ENCODE measurements at places on chromosomes 5 and 9.

GRCh38 chr5:116444373-116445295 lies 130.0 kb downstream of the SEMA6A start:
- DNase-seq: no peak

DNA sequence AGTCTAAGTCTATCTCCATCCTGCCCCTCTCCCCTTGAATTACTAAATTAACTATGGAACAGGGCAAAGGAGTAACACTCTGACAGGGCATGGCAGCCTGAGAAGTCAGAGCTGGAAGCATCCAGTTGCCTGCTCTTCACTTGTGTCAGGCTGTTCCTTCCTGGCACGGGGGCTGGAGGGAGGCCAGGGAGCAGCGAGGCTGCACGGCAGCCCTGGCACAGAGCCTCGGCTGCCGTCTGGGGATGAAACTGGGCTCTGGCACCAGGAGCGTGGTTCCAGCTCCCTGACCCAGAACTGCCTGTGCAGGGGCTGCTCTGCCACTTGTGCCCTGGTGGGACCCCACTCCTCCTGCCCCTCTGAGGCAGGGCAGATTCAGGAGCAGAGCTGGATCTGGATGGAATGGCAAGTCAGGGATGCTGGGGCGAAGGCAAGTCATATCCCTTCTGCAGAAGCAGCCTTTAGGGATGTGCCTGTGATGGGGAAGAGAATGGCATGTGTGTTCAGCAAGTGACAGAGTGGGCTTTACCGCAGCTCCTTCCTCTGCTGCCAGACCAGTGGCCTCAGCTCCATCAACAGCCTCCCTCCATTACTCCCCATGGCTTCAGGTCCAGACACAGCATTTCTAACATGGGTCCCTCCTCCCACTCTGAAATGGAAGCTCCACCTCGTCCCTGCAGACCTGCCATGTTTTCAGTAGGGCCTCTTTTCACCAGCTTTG lies 42.2 kb upstream of the PDE8B start:
- no peak for DNase-seq

- DNase-seq: no peak
Observed at GRCh38 chr9:121277518-121278295, 9.7 kb downstream of the GSN start.

- DNase-seq: no peak
Observed at GRCh38 chr5:135120951-135121350, 86.9 kb upstream of the PITX1 start.

DNA sequence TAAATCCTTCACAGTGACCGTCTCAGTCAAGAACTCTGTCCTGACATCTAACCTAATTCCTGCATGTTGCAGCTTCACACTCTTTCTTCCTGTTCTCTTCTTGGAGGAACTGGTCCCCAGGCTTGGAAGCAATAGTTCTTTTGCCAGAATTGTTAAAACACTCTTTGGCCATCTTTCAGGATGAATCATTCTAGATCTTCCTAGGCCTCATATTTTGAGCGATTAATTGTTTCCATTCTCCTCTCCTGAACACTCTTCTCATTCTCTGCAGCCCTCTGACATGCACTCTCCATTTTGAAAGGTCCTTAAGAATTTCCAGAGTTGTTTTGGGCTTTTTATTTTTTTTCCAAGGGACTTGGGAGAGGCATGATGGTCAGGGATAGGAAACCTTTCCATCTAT lies 85.8 kb downstream of the FAM114A2 start:
- DNase-seq: no peak

DNA sequence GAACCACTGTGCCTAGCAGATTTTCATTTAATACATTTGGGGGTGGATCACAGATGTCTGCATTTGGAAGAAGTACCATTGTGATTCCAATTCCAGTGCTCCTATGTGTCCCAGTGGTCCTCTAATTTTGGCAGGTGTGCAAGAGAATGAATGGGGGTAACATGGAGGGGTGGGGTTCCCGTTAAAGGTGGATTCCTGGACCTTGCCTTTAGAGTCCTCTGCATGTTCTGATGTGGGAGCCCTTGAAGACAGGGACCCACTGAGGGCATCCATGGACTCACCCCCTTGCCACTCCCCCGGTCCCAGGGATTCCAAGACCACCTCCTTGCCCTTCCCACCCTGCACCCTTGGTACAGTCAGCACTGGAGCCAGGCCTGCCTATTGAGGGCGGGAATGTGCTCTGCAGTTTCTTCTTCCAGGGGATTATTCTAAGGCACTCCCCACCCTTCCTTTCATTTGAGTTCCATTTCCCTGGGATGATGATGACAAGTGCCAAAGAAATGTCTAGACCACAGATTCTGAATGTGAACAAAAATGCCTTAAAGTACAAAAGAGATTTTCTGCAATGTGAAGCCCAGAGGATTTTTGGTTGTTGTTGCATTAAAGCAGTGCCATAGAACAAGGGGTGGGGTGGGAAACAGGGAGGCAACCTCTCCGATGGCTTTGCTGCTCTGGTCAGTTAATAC lies 119.4 kb upstream of the PTCH1 start:
- no peak for DNase-seq

GRCh38 chr9:16309082-16309468 lies 561.4 kb downstream of the BNC2 start:
- no peak for DNase-seq

DNA sequence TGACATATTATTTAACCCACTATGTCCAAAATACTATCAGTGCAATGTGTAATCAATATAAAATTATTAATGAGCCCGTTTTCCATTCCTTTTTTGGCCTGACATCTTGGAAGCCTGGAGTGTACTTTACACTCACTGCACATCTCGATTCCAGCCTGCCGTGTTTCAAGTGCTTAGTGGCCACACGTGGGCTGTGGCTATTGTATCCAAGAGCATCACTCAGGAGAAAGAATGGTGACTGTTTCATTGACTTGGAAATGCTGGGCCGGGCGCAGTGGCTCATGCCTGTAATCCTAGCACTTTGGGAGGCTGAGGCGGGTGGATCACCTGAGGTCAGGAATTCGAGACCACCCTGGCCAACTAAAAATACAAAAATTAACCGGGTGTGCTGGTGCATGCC lies 54.5 kb downstream of the CFAP77 start:
- no peak for DNase-seq

GRCh38 chr5:43309637-43310036 lies 3.6 kb downstream of the HMGCS1 start:
- DNase-seq: no peak

- DNase-seq: no peak
Observed at GRCh38 chr5:142097681-142098080, 10.9 kb upstream of the NDFIP1 start.

DNA sequence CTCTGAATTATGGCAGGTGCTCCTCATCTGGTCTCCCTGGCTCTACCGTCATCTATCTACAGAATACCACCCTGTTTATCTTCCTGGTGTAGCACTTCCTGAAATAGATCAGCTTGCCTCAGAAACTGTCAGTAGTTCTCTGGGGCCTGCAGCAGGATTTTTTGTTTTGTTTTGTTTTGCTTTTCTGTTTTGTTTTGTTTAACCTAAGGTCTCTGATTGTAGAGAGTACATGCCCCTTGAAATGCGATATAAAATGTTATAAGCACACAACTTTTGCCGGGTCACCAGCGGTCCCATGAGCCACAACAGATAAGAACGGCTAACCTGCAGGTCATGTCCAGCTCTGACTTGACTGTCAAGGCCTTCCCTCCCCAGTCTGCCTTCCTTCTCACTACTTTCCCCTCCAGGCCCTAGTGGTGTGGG lies 26.6 kb upstream of the CREBRF start:
- no peak for DNase-seq

- DNase-seq: no peak
Observed at GRCh38 chr5:39946356-39947045, 521.7 kb upstream of the DAB2 start.

DNA sequence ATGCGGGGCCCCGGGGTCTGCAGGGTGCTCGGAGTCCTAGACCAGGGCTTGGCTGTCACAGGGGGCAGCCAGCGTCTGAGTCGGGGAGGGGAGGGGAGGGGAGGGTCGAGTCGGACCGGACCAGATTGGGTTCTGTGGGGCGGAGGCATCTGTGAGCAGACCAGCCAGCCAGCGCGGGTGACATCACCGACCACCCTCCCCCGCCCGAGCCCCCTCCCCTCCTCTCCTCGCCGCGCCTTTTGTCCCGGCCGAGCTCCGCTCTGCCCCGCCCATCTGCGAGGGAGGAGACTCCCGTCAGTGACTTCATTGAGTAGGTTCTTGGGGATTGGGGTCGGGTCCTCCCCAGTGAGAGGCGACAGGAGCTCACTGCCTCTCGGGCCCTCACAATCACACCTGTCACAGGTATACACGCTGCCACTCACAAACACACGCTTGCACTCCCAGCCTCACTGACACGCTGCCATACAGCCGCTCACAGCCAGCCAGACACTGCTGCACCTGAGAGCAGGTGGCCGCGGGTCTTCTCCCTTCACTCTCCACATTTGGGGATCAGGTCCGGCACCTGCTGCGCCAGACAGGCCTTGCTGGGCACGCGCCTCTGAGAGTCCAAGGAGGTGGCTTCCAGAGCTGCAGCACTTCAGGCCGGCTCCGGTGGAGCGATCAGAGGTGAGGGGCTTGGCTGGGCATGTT lies 546 bp downstream of the DNAJB5 start:
- DNase-seq: no peak

GRCh38 chr5:107771926-107772325 lies 101.2 kb upstream of the EFNA5 start:
- no peak for DNase-seq

DNA sequence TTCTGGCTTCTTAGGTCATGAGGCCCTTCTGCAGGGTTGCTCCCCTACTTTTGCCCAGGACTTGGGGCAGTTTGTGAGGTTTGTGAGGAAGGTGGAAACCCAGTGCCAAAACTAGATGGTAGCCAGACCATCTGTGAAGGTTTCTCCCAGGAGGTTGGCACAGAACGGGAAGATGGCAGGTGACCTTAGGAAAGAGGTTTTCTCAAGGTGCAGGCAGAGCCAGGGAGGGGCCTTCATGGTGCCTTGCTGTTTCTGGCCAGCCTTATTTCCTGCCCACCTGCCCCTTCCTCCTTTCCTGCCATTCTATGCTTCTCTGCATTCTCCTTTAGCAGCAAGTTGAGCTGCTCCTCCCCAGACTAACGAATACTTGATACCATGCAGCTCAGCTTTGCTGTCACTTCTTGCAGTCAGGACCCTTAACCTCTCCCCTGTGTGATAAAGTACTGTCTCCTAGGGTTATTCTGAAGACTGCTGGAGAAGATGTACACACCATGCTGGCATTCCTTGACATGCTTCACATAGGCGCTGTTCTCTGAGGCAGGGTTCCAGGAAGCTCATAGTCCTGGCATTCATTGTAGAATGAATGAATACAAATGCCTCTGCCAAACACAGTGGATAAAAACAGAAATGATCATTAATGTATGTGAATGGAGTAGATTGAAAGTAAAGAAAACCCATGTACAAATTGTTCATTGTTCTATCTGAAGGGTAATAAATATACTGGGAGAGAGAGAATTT lies 154.3 kb downstream of the KDM4C start:
- no peak for DNase-seq

GRCh38 chr9:110179734-110180133 lies 28.2 kb downstream of the C9orf152 start:
- DNase-seq: no peak

DNA sequence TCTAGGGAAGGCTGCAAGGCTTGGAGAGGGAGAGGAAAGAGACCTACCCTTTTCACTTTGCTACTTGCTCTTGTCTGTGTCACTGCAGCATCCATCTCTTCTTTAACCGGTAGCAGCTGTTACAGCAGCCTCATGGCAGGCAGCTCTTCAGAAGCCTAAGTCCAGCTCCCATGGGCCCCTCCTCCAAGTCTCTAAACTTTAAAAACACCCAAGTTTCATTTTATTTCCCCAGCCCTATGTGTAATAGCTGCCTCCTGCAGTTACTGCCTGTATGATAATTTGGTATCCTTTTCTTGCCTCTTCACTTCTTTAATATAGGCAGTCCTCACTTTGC lies 313.1 kb upstream of the PIK3R1 start:
- no peak for DNase-seq

- DNase-seq: no peak
Observed at GRCh38 chr5:27734838-27735237, 696.5 kb upstream of the CDH9 start.

DNA sequence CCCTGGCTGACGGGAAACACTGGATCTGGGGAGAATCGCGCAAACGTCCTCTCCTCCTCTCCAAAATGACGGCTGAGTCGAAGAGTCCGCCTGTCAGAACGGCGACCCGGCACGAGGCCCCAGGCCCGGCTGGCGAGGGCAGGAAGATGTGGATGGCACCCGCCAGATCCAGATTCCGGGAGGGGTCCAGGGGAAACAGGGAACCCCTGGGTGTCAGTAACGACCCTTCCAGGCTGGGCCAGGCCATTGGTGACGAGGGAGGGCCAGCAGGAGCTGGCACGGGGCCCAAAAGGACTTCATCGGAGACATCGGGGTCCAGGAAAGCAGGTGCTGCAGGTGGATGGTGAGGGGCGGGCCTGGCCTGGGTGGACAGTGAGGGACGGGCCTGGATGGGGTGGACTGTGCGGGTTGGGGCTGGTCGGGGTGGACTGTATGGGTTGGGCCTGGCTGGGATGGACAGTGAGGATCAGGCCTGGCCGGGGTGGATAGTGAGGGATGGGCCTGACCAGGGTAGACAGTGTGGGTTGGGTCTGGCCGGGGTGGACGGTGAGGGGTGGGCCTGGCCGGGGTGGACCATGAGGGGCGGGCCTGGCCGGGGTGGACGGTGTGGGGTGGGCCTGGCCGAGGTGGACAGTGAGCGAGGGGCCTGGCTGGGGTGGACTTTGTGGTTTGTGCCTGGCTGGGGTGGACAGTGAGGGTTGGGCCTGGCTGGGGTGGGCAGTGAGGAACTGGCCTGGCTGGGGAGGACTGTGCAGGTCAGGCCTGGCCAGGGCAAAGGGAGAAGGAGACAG lies 14.0 kb downstream of the SLC6A3 start:
- DNase-seq: no peak

DNA sequence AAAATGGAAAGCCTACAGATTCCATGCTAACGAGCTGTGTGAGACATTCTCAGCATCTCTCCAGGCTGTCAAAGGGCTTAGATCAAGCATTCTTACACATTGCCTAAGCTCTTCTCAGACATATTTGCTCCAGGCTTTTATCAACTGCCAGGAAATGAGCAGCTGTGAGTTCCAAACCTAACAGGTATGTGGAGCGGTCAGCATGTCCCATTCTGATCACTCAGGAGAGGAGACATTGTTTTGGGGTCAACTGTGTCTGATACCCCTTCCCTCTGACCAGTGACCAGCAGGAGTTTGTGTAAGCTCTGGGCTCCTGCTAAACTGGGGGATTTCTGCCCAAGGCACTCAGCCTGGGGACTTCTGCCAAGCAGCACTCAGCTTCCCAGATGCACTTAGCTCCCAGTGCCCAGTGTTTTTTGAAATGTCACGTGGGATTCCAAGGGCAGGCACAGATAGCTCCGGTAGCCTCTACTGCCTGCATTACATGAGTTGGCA lies 229.1 kb downstream of the SEC61B start:
- DNase-seq: no peak

GRCh38 chr5:149658299-149658698 lies 71.8 kb upstream of the PPARGC1B start:
- DNase-seq: no peak

- DNase-seq: no peak
Observed at GRCh38 chr9:4986296-4986695, 1.2 kb downstream of the JAK2 start.

- DNase-seq: no peak
Observed at GRCh38 chr9:127020802-127021078, 101.7 kb downstream of the ANGPTL2 start.
